ENCODE measurements at places on chromosomes 13 and 19. TPM values are rescaled to one million over a fixed set of nuclear protein-coding genes. Genes with fewer than 3 reads are reported as not detected.

ZBTB45 gene
- 7.2 TPM for polyA plus RNA-seq

KLK3 gene
- 0.96 TPM for polyA plus RNA-seq

PLVAP gene
- polyA plus RNA-seq, result 57.1 TPM

S1PR5 gene
- 4.2 TPM for polyA plus RNA-seq

GRIN2D gene
- polyA plus RNA-seq, result 0.07 TPM

SIGLEC9 gene
- 6.8 TPM for polyA plus RNA-seq

CRX gene
- 0.05 TPM for polyA plus RNA-seq

ZFR2 gene
- 0.32 TPM for polyA plus RNA-seq

ZNF296 gene
- 2.9 TPM for polyA plus RNA-seq

TEAD2 gene
- polyA plus RNA-seq, result 6.6 TPM

DIRAS1 gene
- 0.27 TPM for polyA plus RNA-seq

EDNRB gene
- polyA plus RNA-seq, result 5.5 TPM

KLHL26 gene
- polyA plus RNA-seq, result 4.0 TPM

ZNF524 gene
- 25.0 TPM for polyA plus RNA-seq

SOX1 gene
- polyA plus RNA-seq, result 0.02 TPM

CTXN1 gene
- 0.82 TPM for polyA plus RNA-seq

FRY gene
- polyA plus RNA-seq, result 4.8 TPM

LGALS14 gene
- 2.0 TPM for polyA plus RNA-seq

SIGLEC11 gene
- polyA plus RNA-seq, result 0.98 TPM

DPF1 gene
- polyA plus RNA-seq, result 0.09 TPM

ATP4B gene
- 0.34 TPM for polyA plus RNA-seq

CYP4F3 gene
- polyA plus RNA-seq, result 2.1 TPM

ZNF555 gene
- 4.2 TPM for polyA plus RNA-seq

CATSPERD gene
- polyA plus RNA-seq, result 0.05 TPM

CDX2 gene
- polyA plus RNA-seq, result 0.64 TPM

TRPC4 gene
- polyA plus RNA-seq, result 0.14 TPM

DKKL1 gene
- polyA plus RNA-seq, result 0.21 TPM

JOSD2 gene
- 51.2 TPM for polyA plus RNA-seq

ZNF772 gene
- polyA plus RNA-seq, result 3.6 TPM

CDK8 gene
- 23.8 TPM for polyA plus RNA-seq

NALCN gene
- polyA plus RNA-seq, result 0.48 TPM

TPTE2 gene
- 0.34 TPM for polyA plus RNA-seq

SYNGR4 gene
- polyA plus RNA-seq, result 0.11 TPM

SLC6A16 gene
- 2.5 TPM for polyA plus RNA-seq

OR10H1 gene
- polyA plus RNA-seq, result 0.09 TPM

R3HDM4 gene
- polyA plus RNA-seq, result 102 TPM

PALM gene
- 11.7 TPM for polyA plus RNA-seq

SIGLECL1 gene
- 0.09 TPM for polyA plus RNA-seq

TMEM59L gene
- polyA plus RNA-seq, result 0.96 TPM

RNF225 gene
- polyA plus RNA-seq, result not detected

RNF113B gene
- polyA plus RNA-seq, result not detected

PCDH17 gene
- 0.39 TPM for polyA plus RNA-seq

FBXO17 gene
- polyA plus RNA-seq, result 4.0 TPM

PLIN5 gene
- 12.3 TPM for polyA plus RNA-seq

TEKTIP1 gene
- 4.9 TPM for polyA plus RNA-seq

CEACAM4 gene
- 1.9 TPM for polyA plus RNA-seq

Data from thymus (tissue), 14 donors.